ENCODE measurements at places on chromosomes 5 and 9.

DNA sequence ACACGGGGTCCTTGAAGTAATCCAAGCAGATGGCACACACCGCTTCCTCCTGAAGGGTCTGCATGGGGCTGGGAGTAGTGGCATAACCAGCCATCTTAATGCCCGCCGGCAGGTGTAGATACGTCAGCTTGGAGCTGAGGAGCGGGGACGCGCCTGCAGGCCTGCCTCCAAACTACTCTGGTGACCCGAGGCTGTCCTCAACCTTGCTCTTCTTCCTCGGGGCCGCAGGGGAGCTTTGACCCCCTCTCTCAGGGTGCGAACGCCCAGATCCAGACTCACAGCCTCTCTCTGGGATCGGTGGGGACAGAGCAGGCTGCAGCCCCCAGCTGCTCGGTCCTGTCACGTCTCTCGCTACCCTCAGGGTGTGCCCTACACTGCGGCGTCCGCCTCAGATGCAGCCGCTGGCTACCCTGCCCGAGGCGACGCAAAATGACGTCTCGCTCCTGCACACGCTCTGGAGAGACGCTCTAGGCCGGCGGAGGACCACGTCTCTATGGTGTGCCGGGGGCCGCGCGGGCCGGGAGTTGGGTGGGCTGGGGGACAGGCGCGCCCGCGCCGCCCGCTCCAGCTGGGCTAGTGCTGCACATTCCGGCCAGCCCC is at the start of gene TRIM52:
Gene TRIM52, minus strand, starts transcription at position 424 of the 600 bp plus-strand sequence. Its CDS starts 330 bp downstream, at position 94.
- no peak for DNase-seq

DNA sequence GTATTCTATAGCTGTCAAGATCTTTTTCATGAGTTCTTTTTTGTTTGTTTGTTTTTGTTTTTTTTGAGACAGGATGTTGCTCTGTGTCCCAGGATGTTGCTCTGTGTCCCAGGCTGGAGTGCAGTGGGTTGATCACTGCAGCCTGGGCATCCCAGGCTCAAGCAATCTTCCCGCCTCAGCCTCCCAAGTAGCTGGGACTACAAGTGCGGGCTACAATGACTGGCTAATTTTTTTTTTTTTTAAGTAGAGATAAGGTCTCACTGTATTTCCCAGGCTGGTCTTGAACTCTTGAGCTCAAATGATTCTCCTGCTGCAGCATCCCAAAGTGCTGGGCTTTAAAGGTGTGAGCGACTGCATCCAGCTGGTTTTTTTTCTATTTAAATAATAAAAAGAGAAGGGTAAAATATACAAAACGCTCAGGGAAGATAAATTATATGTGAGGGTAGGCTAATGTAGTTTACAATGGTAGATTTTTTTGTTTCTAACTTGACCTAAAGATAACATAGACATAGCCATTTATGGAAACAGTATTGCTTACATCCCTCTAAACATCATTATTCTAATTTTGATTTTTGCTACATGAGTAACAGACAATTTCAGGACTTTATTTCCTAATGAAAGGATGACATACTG is 21.9 kb downstream of the ERBIN start:
- DNase-seq = no peak

DNA sequence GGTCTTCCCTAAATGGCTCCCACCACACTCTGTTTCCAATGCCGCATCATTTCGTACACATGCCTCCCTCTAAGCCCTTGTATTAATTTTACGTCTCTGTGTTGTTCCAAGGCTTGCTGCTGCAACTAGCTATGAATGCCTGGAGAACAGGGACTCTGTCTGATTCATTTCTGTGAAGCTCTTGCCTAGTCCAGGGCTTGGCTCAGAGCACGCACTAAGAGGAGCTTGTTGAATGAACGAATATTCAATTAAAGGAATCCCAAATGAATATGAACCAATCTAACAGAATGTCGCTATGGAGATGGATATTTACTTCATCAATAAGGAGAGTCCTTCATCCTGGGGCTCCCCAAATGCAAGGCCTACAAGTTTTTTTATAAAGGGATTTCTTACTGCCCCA is 55.3 kb downstream of the TGFBR1 start:
- no peak for DNase-seq

GRCh38 chr5:168198359-168198758 is 93.1 kb upstream of the WWC1 start:
- DNase-seq = no peak

- no peak for DNase-seq
These were observed 2.7 kb upstream of the APBA1 start for GRCh38 chr9:69674716-69675438.

- DNase-seq = no peak
These were observed 17.6 kb downstream of the P4HA2 start for GRCh38 chr5:132209901-132210545.

DNA sequence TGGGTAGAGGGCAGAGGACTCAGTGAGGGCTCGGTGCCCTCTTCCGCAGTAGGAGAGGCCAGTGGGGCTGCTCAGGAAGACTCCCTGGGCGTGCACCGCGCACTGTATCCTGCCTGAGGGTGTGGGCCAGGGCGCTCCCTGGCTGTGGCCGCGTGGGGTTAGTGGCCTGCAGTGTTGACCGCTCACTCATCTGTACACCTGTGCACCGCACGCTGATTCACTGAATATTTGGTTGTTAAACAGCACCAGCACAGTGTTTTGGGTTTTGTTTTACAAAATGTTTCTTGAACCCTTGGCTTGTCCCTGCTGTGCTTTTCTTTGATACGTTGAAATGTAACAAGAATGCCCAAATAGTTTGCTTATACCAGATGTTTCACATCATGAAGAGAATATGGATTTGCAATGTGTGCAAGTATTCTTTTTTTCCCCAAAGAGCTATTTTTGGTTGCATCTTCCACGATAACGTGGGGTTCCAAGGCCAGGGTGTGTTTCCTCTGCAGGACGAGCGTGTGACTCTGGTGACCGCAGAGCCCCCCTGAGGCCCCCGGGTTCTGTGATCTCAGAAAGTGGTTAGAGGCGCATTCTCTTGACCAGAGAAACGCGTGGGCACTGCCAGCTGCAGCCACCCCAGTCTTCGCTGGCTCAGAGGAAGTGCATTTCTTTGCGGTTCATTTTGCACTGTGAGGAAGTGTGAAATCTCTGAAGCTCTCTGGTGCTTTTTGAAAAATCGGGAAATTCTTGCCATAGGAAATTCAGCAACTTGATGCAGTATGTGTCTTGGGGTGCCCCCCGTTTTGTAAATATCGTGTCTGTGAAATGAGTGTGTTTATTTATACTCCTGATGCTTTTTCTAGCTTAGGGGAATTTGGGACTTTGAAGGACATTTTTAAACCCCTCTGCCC is 46.9 kb downstream of the AHRR start:
- no peak for DNase-seq

DNA sequence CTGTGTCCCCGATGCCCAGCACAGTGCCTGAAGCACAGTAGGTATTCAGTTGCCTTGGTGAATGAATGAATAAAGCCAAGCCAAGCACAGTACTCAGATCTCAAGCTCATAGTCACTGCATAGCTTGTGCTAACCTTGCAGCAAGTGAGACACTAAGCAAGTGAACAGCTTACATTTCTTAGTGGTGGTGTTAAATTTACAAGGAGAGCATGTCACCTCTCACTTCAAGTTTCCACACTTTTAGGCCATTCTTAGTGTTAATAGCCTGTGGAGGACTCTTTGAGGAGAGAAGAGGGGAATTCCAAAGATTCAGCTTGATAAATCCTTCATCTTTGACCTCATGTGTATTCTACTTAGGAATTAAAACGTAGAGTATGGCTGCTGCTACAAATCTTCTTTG is 104.7 kb downstream of the C9orf152 start:
- DNase-seq = no peak

- DNase-seq = no peak
These were observed 188.7 kb downstream of the DENND1A start for GRCh38 chr9:123741214-123741613.
